ENCODE measurements at places on chromosomes 3 and 15.

- peak; percentile 25 for DNase-seq
Observed at GRCh38 chr15:95409626-95410310, 920.7 kb upstream of the NR2F2 start.

GRCh38 chr3:186108106-186108940 lies 566 bp downstream of the ETV5 start:
- peak; percentile 74 for DNase-seq

- DNase-seq = no peak
Observed at GRCh38 chr3:194280777-194281176, 70.4 kb downstream of the CPN2 start.

GRCh38 chr3:195356151-195357086 lies 85.5 kb upstream of the XXYLT1 start:
- peak; percentile 30 for DNase-seq

DNA sequence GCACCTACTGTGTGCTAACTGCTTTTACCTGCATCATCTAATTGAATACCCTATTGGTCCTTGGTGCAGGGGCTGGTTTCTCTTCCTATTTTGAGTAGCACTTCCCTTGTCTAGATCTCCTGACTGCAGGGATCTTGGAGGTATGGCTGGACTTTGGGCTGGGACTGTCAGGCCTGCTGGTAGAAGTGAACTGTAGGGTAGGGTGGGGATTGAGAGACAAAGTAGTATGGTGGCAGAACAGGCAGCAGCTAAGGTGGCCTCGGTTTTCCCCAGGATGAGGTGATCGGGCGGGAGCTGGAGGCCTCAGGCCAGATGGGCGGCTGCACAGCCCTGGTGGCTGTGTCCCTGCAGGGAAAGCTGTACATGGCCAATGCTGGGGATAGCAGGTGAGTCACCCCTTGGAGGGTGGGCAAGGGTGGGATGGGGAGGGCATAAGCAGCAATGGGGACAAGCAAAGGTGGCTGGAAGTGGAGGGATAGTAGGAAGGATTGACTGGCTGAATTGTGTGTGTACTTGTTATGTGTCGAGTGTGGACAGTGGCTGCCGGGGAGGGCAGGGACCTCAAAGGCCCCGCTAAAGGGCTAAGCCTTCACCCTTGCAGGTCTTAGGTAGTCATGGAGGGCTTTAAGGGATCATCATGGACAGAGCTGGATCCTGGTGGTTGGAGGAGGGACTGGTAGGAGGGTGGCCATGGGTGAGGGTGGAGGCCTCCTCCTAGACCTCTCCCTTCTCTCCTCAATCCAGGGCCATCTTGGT lies 2.0 kb downstream of the PPM1M start:
- no peak for DNase-seq

Measured in EH (cell line).